GM12891 (cell line): ENCODE measurements at places on chromosomes 5 and 9.

- no peak for DNase-seq
Observed at GRCh38 chr5:54837981-54838380, 147.4 kb downstream of the ESM1 start.

DNA sequence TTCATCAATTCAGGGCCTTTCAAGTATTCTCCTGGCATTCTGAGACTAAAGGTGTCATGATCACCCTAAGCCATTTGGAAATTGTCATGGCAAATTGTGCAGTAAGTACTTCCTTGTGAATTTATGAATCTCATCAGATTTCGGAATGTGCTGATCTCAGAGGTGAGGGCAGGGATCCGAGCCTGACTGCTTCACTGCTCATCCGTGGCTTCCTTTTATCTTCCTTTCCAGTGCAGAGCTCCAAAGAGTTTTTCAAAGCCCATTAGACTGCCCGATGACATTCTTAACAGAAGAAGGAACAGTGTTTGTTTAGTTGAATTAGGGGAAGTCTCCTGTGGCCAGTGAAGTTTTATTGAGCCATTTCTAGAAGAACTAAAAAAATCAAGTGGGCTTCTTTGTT lies 182.8 kb upstream of the GDNF start:
- no peak for DNase-seq

DNA sequence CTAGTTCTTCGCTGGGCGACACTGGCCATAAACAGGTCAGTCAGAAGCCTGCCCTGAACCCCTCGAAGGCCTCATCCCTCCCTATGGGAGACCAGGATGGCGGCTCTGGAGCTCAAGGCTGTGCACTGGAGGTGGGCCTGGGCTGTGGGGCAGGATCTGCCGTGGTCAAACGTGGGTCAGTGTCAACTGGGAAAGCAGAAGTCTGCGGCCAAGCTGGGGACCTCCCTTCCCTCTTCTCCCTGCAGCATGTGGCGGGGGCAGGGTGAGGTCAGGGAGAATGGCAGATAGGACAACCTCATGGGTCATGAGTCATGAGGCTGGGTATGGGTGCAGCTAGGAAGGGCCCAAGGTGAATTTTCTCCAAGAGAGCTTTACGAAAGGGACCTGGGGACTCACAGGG lies 132.9 kb downstream of the RXRA start:
- DNase-seq, result no peak

DNA sequence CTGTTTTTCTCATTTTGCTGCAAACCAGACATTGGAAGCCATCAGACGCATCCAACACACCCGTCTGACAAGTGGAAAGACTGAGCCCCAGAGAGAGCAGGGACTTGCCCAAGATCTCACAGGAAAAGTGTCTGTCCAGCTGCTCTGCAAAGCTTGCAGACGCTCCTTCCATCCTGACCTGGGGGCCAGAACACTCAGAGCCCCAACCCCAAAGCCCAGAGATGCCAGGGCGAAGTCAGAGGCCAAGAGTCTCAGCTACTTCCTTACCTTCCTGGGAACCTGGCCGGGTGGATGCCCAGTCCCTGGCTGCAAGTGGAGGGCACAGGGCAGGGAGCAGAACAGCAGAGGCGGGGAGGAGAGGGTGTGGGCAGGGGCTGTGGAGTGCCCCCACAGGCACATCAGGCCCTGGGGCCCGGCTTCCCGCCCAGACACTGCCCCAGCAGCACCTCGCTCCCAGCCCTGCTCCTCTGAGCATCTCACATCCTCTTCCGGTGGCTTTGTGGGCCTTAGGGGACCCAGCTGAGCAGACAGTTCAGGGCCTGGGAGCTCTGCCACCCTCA lies 9.7 kb upstream of the RALGDS start:
- DNase-seq, result peak; percentile 79

DNA sequence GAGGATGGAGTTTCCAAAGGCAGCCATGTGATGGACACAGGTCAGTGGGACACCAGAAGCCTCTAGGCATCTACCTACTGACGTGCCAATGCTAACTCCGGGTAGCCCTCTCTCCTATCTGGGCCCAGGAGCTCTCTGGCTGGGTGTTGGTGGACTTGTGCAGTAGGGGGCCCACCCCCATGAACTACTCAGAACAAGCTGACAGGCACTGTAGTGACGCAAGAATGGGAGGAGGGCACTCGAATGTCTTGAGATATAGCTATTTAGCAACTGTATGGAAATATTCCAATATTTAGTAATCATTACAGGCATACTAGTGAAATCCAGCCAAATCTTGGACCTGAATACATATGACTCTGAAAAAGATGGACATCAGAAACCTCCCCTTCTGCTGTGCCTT lies 5.7 kb upstream of the DOCK2 start:
- no peak for DNase-seq

GRCh38 chr5:149490599-149491485 lies 60.4 kb downstream of the CSNK1A1 start:
- no peak for DNase-seq

DNA sequence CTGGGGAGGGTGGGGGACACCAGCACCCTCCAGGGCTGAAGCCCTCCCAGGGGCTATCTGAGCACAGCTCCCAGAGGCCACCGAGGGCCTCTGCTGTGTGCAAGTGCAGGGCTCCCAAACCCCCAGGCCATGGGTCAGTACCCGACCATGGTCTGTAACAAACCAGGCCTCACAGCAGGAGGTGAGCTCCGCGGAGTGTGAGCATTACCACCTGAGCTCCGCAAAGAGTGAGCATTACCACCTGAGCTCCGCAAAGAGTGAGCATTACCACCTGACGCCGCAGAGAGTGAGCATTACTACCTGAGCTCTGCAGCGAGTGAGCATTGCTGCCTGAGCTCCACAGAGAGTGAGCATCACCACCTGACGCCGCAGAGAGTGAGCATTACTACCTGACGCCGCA lies 152.9 kb upstream of the IRX2 start:
- DNase-seq, result no peak
